ENCODE measurements at places on chromosomes 6 and 20.

DNA sequence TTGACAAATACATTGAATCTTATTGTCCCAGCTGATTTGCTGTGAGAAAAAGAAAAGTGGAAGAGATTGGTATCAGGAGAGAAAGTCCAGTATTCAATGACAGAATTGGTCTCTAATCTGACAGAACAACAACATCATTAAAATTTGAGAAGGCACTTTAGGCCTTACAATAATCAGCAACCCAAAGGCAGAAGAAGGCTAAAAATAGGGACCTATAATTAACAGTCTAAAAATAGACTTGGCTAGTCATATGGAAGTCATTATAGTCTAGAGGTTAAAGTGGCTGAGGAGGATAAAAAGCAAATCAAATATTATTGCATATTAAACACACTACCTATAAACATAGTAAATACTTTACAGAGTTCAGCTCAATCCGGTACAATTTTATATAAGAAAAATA lies 393.6 kb upstream of the JAG1 start:
- DNase-seq, result no peak

DNA sequence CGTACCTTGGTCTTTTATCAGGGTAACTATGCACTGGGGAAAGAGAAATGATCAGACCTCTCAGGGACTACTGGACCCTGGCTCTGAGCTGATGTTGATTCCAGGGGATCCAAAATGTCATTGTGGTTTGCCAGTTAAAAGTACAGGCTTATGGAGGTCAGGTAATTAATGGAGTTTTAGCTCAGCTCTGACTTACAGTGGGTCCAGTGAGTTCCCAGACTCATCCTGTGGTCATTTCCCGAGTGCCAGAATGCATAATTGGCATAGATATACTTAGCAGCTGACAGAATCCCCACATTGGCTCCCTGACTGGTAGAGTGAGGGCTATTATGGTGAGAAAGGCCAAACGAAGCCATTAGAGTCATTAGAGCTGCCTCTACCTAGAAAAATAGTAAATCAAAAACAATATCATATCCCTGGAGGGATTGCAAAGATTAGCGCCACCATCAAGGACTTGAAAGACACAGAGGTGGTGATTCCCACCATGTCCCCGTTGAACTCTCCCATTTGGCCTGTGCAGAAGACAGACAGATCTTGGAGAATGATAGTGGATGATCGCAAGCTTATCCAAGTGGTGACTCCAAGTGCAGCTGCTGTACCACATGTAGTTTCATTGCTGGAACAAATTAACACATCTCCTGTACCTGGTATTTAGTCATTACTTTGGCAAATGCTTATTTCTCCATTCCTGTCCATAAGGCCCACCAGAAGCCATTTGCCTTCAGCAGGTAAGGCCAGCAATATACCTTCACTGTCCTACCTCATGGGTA lies 152.4 kb downstream of the THBS2 start:
- no peak for DNase-seq

- no peak for DNase-seq
Measured at GRCh38 chr6:165597821-165598220, 65.2 kb downstream of the PDE10A start.

DNA sequence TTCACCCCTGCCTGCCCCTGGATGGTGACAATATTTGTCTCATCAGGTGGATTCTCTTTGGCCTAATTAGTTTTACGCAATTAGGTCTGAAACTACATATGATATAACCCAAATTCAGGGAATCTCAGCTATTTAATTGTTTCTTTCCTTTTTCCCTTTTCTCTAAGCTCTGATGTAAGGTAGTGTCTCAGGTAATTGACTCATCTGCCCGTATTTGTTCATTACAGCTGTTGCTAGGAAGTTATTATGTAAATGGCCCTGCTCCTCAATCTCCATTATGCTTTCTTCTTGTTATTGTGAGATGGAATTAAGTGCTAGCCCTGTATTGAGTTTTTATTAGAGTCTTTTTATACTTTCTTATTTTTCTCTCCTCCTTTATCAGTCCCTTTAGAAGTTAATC lies 378.2 kb upstream of the ARID1B start:
- DNase-seq, result no peak

DNA sequence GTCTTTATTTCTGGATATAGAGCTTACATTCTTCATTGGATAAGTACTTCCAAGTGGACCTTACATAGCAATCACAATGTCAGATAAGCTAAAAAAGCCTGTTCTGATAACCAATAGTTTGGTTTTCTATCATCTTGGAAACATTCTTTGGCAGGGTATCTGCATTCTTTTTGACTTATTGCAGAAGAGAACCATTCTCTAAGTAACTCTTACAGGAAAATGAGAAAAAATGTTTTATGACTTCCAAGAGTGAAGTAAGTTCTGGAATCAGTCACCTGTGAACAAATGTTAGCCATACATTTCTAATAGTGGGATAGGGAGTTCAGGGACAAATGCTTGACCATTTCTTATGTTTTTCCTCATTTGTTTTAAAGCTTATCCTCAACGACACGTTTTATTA lies 564.0 kb downstream of the CD109 start:
- no peak for DNase-seq

GRCh38 chr6:89793586-89793985 lies 26.0 kb downstream of the MDN1 start:
- DNase-seq, result no peak

DNA sequence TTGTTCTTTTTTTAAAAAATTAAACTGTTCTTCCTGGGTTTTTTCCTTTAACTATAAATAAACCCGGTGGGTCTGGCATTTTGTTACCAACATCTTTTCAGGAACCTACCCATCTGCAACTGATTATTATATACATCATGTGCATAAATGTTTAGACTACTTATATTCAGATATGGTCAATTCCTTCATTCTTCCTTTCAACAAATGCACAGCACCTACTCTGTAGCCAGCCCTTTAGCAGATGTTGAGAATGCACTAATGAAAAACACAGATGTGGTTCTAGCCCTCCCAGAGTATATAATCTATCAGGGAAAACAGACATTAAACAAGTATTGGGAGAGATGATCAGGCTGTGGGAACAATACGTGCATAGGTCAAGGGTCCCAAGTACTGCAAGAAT lies 237.1 kb downstream of the UST start:
- DNase-seq, result no peak

DNA sequence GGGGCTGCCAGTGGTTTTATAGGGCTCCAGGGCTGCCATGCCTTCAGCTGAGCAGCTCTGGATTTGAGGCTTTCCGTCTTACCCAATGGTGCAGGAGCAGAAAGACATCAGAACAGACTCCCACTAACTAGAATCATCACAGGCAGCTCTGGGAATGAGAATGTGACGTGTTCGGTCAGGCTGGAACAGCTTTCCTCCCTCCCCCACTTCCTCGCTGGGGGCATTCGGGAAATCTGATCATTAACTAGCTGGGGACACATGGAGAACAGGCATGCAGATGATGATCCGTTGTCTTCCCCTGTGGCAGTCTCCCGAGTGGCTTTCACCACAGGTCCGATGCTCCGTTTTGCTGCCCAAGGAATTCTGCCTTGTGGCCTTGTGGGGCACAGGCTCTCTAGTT lies 5.5 kb upstream of the MTG2 start:
- no peak for DNase-seq

DNA sequence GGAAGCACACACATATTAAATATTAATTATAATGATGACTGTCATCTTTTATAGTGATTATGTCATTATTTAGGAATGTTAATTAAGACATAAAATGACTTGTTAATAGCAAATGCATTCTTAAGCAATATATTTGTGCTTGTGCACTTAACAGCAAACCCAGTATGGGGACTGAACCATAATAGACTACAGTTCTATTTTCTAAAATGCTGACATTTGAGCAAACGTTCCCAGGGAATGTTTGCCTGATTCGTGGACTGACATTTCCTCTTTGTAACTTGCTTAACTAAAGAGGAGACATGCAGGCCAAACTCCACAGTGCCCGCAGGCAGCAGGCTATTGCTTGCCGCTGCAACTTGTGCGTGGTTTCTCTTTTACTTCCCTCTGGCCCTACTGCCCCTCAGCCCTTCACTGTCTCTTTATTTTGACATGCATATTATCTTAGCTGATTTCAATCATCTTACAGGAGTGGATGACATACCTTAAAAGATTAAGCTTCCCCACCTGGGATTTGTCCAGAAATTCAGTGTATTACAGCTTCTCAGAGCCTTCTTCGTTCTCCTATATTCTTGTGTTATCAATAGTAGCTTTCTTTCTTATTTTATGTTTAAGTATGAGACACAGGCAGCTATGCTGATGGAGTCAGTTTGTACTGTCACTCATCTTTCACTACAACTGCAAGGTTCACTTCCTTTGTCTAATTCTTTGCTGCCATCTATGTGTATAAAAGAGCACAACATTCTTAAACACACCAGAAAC lies 141.5 kb downstream of the GMDS start:
- DNase-seq, result no peak
